ENCODE measurements at places on chromosomes 11 and 22. TPM values are rescaled to one million over a fixed set of nuclear protein-coding genes. Genes with fewer than 3 reads are reported as not detected.

Gene PKDREJ
- 0.06 TPM for total RNA-seq

Gene MOV10L1
- 0.38 TPM for total RNA-seq

Gene CARNS1
- total RNA-seq, result 1.7 TPM

Gene KRTAP5-8
- total RNA-seq, result 0.35 TPM

Gene OR2AG1
- total RNA-seq, result not detected

Gene CALCA
- total RNA-seq, result not detected

DNA sequence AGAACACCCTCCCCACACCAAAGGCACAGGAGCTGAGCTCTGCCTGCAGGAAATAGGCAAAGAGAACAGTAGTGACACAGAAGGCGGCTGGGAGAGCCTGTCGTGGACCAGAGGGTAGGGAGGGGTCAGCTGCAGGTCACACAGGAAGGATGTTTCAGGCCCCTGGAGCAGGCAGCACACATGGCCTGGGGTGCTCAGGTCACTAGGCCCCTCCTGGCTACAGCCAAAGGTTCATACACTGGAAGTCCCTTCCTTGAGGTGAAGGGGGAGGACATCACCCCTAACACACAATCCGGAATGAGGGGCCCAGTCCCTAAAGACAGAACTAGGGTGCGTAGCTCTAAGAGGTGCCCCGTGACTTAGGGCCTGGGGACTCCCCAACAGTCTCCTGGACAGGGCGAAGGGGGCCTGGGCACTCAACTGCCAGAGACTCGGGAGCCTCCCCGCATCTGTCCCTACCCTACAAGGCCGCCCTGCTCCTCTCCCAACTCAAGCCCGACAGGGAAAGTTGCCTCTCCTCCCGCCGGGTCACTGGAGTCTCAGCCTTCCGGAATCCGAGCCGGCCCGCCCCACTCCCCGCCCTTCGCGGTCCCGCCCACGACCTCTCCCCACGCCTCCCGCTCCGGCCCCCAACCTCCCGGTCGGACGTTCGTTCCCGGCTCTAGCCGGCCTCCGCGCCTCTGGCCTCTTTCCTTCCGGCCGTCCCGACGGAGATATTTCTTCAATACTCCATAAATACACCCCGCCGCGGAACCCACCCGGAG is at the start of gene CYB5R2:
Gene CYB5R2, minus strand, starts transcription at position 541 of the 764 bp plus-strand sequence. CDS start 675 bp downstream, outside the sequence.
- no peaks in the 10 kb centered on the region for H3K27me3 ChIP-seq
- H3K4me1 ChIP-seq, result peaks cover 12% of the 10 kb centered on the region
- DNase-seq, result peak; percentile 75
- no peaks in the 10 kb centered on the region for H3K36me3 ChIP-seq
- peak within 1 kb of the TSS; percentile 55 for H3K4me3 ChIP-seq

DNA sequence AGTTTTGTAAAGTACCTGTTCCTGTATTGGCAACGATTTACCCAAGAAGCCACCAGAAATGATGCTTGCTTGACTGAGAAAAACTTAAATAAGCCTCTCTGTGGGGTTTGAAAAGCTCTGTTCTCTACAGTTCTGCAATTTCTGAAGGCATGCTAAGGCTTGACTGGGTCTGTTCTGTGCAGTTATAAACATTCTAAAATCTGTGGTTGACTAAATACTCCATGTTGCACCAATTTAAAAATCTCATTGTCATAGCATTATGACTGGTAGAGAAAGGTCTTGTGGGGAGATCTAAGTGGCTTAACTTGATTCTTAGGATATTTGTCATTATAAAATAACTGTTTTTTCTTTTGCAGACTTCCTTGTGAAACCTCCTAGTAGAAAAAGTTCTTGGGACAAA is 73.7 kb downstream of the MTMR3 start:
- H3K4me3 ChIP-seq, result no peak overlapping the region
- H3K27ac ChIP-seq, result no peak overlapping the region
- H3K27me3 ChIP-seq, result no peaks in the 10 kb centered on the region
- no peak for DNase-seq
- H3K4me1 ChIP-seq, result no peaks in the 10 kb centered on the region

DNA sequence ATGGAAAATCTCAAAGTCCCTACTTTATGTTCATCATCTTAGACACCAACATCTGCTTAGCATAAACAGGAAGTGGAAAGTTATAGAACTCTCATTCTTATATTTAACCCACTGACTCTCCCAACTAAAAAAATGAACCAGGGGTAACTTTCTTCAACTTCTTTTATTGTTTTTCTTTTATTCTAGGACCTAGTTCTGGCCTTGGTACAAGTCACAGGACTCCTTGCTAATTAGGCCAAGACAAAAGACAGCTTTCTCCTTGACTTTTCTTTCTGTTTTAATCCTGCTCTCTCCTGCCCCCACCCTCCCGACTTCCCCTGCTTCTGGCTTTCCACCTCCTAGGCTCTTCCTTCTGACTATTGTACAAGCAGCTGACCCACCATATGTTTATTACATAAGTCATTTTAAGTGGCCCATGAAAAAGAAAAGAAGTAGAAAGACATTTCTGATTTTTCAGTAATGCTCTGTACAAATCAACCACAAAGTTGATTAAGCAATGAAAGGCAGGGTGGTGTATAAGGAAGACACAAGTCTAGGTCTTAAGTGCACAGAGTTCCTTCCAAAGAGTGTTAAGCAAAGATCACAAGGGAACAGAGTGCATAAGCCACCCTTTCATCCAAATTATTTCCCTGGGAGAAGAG is 18.3 kb downstream of the JAML start:
- H3K4me3 ChIP-seq, result no peak overlapping the region
- DNase-seq, result no peak
- peaks cover 9% of the 10 kb centered on the region for H3K4me1 ChIP-seq
- H3K27ac ChIP-seq, result no peak overlapping the region

- H3K4me3 ChIP-seq, result no peak overlapping the region
- no peaks in the 10 kb centered on the region for H3K27me3 ChIP-seq
- H3K4me1 ChIP-seq, result no peaks in the 10 kb centered on the region
- H3K27ac ChIP-seq, result no peak overlapping the region
These were observed 1321.1 kb downstream of the TBC1D22A start for GRCh38 chr22:48083502-48083901.

- H3K4me3 ChIP-seq, result no peak overlapping the region
- DNase-seq, result no peak
- H3K27ac ChIP-seq, result no peak overlapping the region
- no peaks in the 10 kb centered on the region for H3K27me3 ChIP-seq
These were observed 8.2 kb upstream of the PLA2G3 start for GRCh38 chr22:31148488-31148887.

- H3K4me1 ChIP-seq, result no peaks in the 10 kb centered on the region
- no peak overlapping the region for H3K27ac ChIP-seq
- H3K27me3 ChIP-seq, result no peaks in the 10 kb centered on the region
- H3K4me3 ChIP-seq, result no peak overlapping the region
- no peaks in the 10 kb centered on the region for H3K36me3 ChIP-seq
These were observed 1083.9 kb downstream of the BRD1 start for GRCh38 chr22:48743601-48744282.

GRCh38 chr11:40688369-40688768 is 771.1 kb downstream of the LRRC4C start:
- no peak overlapping the region for H3K4me3 ChIP-seq
- DNase-seq, result no peak
- no peaks in the 10 kb centered on the region for H3K4me1 ChIP-seq
- no peaks in the 10 kb centered on the region for H3K36me3 ChIP-seq

DNA sequence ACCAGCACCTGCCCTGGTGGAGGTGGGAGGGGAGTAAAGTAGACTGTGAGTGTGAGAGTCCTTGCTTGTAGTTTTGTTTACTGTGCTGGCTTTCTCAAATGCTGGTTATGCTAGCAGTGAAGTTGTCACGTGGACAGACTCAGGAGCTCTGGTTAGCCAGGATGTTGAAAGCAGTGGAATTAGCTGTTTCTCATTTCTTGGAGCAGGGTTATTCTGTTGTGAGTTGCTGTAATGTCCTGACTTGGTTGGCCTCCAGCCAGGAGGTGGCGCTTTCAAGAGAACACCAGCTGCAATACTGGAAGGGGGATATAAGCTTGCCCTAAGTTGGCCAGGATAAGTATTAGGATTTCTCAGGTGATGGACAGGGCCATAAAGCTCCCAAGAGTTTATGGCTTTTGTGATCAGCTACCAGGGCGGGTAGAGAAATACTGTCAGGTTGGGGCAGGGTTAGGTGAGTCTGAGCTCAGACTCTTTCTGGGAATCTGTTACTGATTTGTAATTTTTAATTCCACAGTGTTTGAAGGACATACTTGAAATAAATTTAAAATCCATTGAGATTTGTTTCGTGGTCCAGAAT is 13.7 kb downstream of the CYP2D6 start:
- no peaks in the 10 kb centered on the region for H3K4me1 ChIP-seq
- no peak overlapping the region for H3K27ac ChIP-seq
- H3K27me3 ChIP-seq, result no peaks in the 10 kb centered on the region
- no peak for DNase-seq
- no peak overlapping the region for H3K4me3 ChIP-seq

GRCh38 chr11:92873551-92873950 is 95.9 kb upstream of the MTNR1B start:
- no peak overlapping the region for H3K4me3 ChIP-seq
- no peaks in the 10 kb centered on the region for H3K36me3 ChIP-seq
- no peaks in the 10 kb centered on the region for H3K4me1 ChIP-seq
- no peak overlapping the region for H3K27ac ChIP-seq
- DNase-seq, result no peak

DNA sequence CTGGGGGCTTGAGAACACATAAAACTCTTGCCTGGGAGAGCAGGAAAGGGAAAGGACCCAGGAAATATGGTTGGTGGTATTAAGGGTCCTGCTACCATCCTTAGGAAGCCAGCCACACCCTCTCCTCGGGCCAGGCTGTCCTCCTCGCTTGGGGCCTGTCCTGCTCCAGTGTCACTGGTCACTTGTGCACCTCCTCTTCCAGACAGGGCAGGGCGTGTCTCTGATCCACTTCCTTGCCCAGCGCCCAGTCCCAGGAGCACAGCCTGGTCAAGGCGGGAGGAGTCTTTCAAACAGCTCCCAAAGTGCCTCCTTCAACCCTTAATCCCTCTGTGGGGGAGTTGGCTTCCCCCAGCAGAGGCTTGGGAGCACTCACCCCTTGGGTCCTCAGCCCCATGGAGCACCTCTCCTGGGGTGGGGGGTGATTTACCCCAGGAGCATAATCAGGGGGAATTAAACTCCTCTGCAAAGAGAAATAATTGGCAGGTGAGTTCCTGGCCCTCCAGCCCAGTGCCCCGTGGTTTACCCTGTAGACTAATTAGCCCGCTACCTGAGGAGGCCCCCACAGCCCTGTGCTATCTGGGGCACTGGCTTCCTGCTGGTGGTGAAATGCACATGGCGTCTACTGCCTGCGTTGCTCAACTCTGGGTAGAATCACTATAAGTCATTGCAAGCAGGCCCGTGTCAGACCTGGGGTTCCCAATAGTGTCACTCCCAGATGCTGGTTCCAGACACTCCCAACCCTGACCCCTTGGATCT is 8.0 kb downstream of the TMPRSS6 start:
- no peak overlapping the region for H3K4me3 ChIP-seq
- H3K27ac ChIP-seq, result no peak overlapping the region
- DNase-seq, result no peak
- H3K27me3 ChIP-seq, result no peaks in the 10 kb centered on the region
- no peaks in the 10 kb centered on the region for H3K4me1 ChIP-seq
- H3K36me3 ChIP-seq, result no peaks in the 10 kb centered on the region

DNA sequence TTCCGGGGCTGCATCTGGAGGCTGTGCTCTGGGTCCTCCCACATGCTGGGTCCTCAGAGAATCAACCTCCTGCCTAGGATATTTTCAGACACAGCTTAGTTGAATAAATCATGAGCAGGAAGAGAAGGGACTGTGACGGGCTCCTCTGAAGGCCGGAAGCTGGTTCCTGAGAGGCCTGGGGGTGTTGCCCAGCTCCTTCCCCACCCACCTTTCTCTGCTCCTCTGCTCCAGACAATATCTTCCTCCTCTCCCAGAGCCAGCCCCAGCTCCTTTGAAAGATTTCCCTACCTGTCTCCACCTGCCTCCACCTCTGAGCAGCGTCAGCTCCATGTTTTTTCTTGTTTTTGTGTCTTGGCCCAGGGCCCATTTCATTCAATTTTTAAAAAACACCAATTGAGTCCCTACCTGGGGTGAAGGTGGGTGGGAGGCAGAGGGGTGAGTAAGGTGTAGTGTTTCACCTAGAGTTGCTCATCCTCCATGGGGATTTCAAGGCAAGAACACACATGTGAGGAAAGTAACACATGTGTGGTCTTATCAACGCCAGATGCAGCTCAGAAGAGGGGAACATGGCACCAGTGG is 24.8 kb upstream of the THY1 start:
- no peaks in the 10 kb centered on the region for H3K27me3 ChIP-seq
- no peak overlapping the region for H3K4me3 ChIP-seq
- no peak overlapping the region for H3K27ac ChIP-seq
- DNase-seq, result no peak
- H3K36me3 ChIP-seq, result no peaks in the 10 kb centered on the region

DNA sequence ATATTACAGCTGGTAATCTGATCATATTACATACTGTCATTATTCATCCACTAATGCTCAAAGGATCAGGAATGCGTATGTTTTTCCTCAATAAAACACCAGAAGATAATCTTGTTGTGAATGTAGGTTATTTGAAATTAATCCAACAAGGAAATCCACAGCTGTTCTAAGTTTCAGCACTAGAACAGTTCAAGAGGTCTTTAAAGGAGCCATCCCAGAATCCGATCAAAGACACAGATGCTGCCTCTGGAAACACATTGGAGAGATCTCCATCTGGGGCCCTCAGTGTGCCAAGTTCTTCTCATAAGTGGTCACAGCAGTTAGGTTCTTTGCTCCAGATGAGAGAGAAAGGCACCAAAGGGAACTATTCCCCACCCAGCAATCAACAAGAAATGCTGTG is 1955.1 kb upstream of the RAG2 start:
- no peaks in the 10 kb centered on the region for H3K27me3 ChIP-seq
- H3K4me3 ChIP-seq, result no peak overlapping the region
- H3K27ac ChIP-seq, result no peak overlapping the region
- H3K36me3 ChIP-seq, result no peaks in the 10 kb centered on the region
- DNase-seq, result peak; percentile 1

GRCh38 chr11:44116234-44116830 is 20.9 kb downstream of the EXT2 start:
- DNase-seq, result no peak
- H3K27me3 ChIP-seq, result no peaks in the 10 kb centered on the region
- no peak overlapping the region for H3K27ac ChIP-seq
- H3K4me1 ChIP-seq, result no peaks in the 10 kb centered on the region
- H3K36me3 ChIP-seq, result peaks cover 29% of the 10 kb centered on the region

DNA sequence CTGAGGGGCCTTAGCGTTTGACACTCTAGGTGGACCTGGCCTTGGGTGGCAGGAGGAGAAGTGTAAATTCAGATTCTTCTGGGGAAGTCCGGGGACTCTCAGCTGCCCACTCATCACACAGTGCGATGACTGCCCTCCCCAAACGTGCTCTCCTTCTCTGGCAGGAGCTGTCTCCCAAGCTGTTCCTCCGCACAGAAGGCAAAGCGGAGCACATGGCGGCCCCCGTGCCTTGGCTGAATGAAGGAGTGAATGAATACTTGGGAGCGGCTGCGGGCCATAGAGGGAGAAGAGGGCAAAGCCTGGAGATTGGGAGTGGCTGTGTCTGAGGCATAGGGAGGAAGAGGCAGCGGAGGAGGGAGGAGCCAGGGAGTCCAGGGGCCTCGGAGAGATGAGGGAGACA is 6.9 kb upstream of the NAA40 start:
- no peaks in the 10 kb centered on the region for H3K27me3 ChIP-seq
- no peaks in the 10 kb centered on the region for H3K4me1 ChIP-seq

Measured in kidney (tissue), 22 donors.